ENCODE measurements at places on chromosomes 7 and 10.

DNA sequence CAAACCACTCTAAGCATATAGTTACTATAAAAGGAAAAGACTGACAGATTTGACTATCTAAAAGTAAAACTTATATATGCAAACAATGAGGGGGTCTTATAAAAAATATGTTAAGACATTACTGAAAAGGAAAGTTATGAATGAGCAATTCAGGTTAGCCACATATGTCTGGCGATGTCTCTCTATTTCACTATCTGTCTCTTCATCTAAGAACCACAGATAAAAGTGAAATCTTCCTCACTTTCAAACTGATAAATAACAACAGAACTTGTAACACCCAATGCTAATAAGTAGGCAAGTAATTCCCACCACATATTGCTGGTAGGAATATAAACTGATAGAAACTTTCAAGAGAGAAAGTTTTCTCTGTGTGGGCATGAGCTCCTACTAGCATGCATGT lies 138.2 kb downstream of the CHCHD3 start:
- no peak for DNase-seq

DNA sequence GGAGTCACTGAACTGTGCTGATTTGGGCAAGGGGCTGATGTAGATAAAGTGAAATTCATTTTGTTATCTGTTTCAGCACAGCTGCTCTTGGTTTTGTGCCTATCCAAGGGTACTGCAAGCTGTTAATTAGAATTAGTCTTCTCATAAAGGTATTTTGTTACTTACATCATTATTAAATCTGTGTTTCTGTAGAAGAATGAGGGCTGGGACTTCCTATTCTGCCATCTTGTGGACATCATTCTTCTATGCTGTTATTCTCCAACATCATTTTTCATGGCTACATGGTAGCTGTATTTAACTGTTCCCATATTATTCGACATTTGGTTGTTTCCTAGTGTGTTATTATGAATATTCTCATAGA lies 76.2 kb upstream of the CCDC71L start:
- DNase-seq = no peak

- no peak for DNase-seq
Observed at GRCh38 chr7:130084037-130084875, 13.9 kb downstream of the KLHDC10 start.

GRCh38 chr10:35691522-35692236 lies 49.6 kb upstream of the FZD8 start:
- no peak for DNase-seq

DNA sequence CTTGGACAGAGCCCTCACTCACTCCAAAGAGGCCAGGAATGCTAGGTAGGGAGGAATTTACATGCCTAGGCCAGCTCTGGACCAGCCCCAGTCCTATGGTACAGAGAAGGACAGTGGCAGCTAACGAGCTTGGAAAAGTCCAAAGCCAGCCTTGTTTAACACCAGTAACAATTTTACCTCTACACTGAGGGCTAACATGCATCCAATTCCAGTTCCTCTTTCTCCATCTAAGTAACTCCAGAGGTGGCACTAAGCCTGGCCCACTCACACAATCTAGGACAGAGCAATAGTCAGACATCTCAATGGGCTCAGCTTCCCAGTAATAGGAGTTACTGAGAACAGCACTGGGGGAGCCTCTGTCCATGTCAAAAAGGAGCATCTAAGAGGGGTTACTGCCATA lies 5.7 kb upstream of the LCOR start:
- DNase-seq = no peak

GRCh38 chr10:126917975-126918908 lies 13.0 kb downstream of the DOCK1 start:
- DNase-seq = no peak

DNA sequence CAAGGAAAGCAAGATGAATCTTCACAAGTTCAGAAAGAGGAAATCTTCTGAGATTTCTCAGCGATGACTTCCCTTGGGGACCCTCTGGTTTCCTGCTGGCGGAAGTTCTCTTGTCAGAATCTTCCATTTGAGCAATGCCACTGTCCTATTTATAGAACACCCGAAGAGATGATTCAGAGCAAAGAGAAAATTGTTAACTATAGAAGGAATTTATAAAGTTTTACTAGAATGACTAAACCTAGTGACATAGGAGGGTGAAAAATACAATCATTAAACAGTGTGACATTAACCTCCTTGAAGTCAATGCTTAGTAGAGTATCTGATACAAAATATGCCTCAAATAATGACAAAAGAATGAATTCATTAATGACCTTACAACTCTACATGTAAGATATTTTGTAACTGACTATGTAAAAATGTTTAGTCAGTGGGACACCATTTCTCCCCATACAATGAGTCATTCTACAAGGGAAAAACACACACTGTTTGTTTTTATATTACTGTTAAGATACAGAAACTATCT lies 206.5 kb upstream of the CNTNAP2 start:
- DNase-seq = no peak

DNA sequence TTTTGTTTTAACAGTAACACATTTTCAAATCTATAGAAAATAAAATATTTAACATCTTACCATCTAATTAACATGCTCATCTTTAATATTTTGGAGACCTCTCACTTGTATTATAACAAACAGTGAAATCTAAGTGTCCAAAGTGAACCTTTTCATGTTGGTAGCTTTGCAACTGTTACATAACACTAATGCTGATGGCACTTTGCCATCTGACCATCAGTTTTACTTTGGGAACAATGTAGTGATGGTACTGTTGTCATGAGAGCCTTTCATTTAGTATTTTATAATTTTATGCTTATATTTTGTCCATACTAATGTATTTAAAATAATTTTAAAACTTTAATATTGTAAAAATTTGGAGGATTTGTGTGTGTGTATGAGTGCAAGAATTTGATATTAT lies 1017.0 kb upstream of the KCND2 start:
- no peak for DNase-seq

DNA sequence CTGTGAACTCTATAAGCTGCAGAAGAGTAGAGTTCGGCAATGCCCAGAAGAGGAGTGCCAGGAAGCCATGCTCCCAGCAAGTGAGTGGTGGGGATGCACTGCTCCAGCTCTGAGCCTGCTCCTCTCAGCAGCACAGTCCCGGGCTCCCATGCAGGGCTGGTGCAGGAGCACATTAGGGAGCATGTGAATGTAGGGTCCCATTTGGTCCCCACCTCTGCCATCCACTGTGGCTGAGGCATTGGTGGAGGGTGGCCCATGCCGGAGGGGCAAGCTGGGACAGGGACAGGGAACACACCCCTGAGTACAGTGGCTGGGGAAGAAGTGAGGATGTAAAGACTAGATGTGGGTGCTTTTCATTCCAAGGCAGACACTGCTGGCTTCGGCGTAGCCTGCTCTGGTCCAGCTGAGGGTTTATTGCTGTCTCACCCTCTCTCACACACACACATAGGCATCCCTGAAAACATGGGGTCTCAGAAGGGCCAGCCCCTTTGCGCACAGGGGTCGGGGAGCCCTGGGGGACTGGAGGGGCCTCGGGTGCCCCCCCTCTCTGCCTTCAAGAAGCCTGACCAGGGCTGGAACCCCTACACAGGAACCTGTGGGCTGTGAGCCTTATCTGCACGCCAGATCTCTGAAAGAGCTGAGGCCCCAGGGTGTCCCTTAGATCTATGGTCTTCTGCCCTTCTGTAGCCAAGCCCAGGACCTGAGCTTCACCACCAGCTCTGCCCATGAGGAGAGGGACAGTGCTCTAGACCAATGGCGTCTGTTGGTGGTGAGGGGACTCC lies 341.0 kb downstream of the TCERG1L start:
- DNase-seq = no peak

- DNase-seq = no peak
Observed at GRCh38 chr10:131609176-131609575, 291.6 kb upstream of the PPP2R2D start.

GRCh38 chr7:151422212-151422611 lies 12.4 kb upstream of the WDR86 start:
- no peak for DNase-seq

DNA sequence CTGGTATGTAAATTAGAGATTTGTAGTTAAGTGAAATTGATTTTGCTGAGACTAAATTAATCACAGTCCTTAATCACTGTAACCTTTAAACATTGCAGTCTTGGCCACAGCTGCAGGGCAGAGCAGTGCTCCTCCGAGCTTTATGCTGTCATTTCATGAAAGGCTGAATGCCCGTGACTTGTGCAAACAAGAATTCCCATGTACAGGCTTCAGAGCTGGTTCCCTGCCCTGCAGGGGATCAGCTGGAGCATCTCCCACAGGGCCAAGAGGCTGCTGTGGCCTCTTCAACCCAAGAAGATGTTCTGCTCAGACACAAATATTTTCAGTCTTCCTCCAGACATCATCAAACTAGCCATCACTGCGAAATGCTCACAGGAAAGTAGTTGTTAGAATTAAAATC lies 419.1 kb downstream of the AUTS2 start:
- no peak for DNase-seq

DNA sequence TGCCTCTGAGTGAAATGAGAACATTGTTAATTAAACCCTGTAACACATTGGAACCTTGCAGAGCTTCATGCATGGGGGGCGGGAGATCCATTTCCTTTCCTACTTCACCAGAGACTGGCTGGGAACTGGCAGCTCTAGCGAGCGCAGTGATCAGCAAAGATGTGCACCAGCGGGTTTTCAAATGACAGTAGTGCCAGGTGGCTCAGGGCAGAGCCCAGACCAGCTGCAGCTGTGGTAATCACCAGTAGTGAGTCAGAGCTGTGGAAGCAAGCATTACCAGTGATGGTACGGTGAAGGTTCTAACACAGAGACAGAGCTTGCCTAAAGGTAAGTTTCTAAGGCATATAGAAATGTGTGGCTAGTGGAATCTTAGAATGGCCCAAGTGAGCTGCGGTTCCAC lies 1009.7 kb upstream of the CELF2 start:
- no peak for DNase-seq

DNA sequence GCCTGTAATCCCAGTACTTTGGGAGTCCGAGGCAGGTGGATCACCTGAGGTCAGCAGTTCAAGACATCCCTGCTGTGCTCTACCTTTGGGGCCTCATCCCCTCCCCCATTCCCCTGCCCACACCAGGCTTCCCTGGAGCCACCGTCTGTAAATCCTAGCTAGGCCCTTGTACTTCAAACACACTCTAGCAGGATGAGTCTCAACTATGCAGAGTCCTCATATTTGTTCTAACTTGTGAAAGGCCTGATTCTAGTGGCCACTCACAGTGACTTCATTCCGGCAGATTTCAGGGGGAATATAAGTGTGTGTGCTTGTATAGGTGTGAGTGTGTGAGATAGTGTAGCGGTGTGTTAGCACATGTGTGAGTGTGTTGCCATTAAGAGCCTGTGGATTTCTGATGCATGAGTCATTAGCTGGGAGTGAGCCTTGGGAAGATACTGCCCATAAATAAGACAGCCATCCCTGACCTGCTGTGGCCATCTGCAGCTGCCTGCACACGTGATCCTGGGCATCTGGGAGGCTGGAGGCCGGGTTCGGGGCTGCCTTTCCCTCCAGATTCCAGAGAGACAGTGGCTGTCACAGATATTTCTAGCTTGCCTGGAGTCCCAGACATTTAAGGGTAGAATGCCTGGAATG lies 1.7 kb upstream of the NEURL1 start:
- DNase-seq = no peak

GRCh38 chr10:20185116-20185515 lies 368.9 kb downstream of the PLXDC2 start:
- no peak for DNase-seq

- DNase-seq = no peak
Observed at GRCh38 chr7:121777672-121778071, 95.3 kb upstream of the PTPRZ1 start.

GRCh38 chr7:128177768-128178550 lies 63.1 kb upstream of the LEP start:
- DNase-seq = no peak

GRCh38 chr7:1849351-1850041 lies 179.4 kb downstream of the ELFN1 start:
- no peak for DNase-seq

All from stimulated activated CD8-positive, alpha-beta memory T cell treated with anti-CD3 and anti-CD28 coated beads, Interleukin-15, amount 100 ng/mL, for 24 hours (primary cell).